Prostate gland (tissue), 2 donors: ENCODE measurements at places on chromosomes 6 and 20. TPM values are rescaled to one million over a fixed set of nuclear protein-coding genes. Genes with fewer than 3 reads are reported as not detected.

Gene PNLDC1
- total RNA-seq: 5.6 TPM

Gene TOMM6
- total RNA-seq: 158 TPM

DNA sequence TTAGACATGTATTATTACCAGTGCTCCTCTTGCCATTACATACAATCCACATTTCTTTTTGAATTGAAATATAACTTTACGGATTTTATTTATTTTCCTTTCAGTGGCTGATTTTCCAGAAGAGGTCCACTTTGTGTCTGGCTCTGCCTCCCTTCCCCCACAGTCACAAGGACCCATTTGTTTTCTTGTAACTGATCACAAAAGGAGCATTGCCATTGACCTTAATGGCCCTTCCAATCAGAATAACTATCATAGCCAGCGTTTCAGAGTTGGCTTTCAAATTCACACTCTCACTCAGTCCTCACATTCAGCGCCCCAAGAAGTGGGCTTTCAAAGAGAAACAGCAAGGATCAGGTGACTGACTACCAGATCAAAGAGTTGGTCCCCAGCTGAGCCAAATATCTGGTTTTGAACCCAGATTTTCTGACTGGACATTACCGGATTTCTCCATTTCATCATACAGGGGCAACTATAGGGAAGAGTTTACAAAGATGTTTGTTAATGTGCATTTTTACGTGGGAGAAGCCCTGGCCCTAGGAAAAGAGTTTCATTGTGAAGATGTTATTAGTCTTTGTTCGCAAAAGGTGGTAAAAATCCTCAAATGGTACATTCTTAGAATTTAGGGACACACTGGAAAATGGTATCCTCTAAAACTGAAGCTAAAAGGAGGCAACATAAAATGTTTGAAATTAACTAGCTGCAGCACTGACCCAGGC, 2.0 kb upstream of the SLC22A23 start:
- DNase-seq: no peak

Gene RNF5
- 129 TPM for total RNA-seq

- no peak for DNase-seq
Observed at GRCh38 chr6:50270415-50270814, 220.7 kb upstream of the DEFB112 start.

Gene COL11A2
- 3.6 TPM for total RNA-seq

- no peak for DNase-seq
Observed at GRCh38 chr6:100417036-100417435, 47.7 kb downstream of the SIM1 start.

Gene DNPH1
- total RNA-seq: 40.3 TPM

GRCh38 chr20:376750-377149, 3.8 kb upstream of the TRIB3 start:
- no peak for DNase-seq

Gene FNDC1
- 0.09 TPM for total RNA-seq
